NT2/D1 (cell line): ENCODE measurements at places on chromosomes 5 and 9.

DNA sequence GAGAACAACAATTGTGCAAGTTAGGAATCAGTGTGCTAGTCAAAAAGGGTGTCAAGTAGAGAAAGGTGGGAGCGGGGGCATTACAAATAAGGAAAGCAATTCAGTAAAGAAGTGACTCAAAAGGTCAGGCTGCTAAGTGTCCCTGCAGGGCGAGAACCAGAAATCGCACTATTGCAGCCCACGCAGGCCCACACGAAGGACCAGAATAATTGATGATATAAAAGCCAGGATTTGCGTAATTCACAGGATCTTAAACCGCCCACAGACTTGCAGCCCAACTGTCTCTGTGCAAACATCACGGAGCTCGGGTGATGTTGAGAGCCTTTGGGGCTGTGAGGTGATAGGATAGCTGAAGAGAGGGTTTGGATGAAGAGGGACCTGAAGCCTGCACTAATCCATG is 349.0 kb downstream of the BRINP1 start:
- DNase-seq: no peak

- DNase-seq: no peak
Measured at GRCh38 chr5:109310315-109310714, 99.5 kb downstream of the PJA2 start.

GRCh38 chr5:35180046-35180445 is 50.2 kb downstream of the PRLR start:
- no peak for DNase-seq

DNA sequence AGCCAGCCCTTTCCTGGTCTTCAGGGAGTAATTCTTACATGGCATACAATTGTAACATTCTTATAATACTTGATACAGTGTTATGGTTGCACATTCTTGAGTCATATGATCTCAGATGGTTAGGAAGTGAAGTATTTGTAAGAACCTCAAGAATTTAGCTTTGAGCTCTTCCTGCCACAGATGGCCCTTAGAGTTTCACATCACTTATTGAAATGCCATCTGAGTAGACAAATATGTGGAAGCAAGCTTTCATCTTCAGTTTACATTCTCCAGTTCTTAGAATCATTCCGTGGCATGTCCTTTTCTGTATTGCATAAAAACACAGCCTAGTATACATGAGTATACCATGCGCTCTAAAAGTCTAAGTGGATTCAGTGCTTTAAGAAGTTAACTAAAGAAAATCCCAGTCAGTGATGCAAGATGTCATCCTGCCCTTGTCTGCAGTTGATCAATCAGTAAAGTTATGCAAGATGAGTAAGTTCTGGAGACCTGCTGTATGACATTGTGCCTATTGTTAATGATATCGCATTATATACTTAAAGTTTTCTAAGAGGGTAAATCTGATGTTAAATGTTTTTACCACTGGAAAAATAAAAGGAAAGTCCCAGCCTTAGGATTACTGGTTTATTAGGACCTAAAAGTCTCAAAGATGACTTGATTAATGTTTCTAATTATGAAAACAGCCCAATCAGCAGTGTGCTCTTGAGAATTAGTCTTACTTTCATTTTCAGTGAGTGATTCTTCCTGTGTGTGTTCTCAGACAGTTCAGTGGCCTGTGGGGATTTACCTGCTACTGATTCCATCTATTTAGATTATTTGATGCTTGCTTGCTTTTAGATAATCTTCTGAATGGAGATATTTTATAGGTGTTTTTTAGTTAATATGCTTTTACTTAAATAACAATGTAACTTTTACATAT is 29.4 kb downstream of the RHOBTB3 start:
- no peak for DNase-seq
